ENCODE measurements at places on chromosomes 12 and 14. TPM values are rescaled to one million over a fixed set of nuclear protein-coding genes. Genes with fewer than 3 reads are reported as not detected.

OR4Q3 gene
- not detected for polyA plus RNA-seq

GRCh38 chr12:105978686-105979085 is 160.1 kb downstream of the NUAK1 start:
- no peak for DNase-seq
- H3K27ac ChIP-seq, result no peak overlapping the region
- H3K27me3 ChIP-seq, result no peaks in the 10 kb centered on the region
- H3K4me1 ChIP-seq, result no peaks in the 10 kb centered on the region

GRCh38 chr12:51809193-51809592 is 39.3 kb downstream of the FIGNL2 start:
- H3K4me3 ChIP-seq, result no peak overlapping the region
- H3K27ac ChIP-seq, result no peak overlapping the region
- H3K4me1 ChIP-seq, result no peaks in the 10 kb centered on the region
- no peak for DNase-seq

- H3K4me1 ChIP-seq, result no peaks in the 10 kb centered on the region
- DNase-seq, result peak; percentile 95
- no peaks in the 10 kb centered on the region for H3K27me3 ChIP-seq
- H3K4me3 ChIP-seq, result peak within 1 kb of the TSS; percentile 81
- H3K36me3 ChIP-seq, result peaks cover 21% of the 10 kb centered on the region
- peak within 1 kb of the TSS; percentile 95 for H3K27ac ChIP-seq
These were observed at the start of gene ANAPC7 for GRCh38 chr12:110403146-110403975. Gene ANAPC7 (minus strand): TSS chr12:110403708. CDS start chr12:110403627, 81 bp downstream.

- DNase-seq, result no peak
- H3K36me3 ChIP-seq, result peaks cover 2% of the 10 kb centered on the region
- peak overlapping the region; percentile 99 for H3K27ac ChIP-seq
- H3K27me3 ChIP-seq, result no peaks in the 10 kb centered on the region
- no peak overlapping the region for H3K4me3 ChIP-seq
These were observed 103.4 kb downstream of the LGMN start for GRCh38 chr14:92644970-92645515.

DNA sequence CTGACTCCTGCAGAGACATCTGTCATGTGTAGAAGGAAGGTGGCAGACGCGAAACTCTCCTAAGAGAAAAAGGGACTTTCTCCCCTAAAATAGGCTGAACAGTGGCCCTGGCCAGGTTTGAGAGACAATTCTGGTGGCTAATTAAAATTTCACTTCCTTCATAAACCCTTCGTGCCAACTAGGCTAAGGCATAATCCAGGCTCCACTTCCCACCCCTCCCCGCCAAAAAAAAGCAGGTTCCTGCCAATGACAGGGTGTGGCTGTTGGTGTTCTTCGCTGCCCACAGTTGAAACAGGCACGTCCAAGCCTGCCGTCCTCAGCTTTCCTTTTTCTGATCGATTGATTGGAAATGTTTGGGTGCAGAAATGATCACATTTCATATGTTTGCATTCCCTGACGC is 144.6 kb downstream of the GCH1 start:
- DNase-seq, result no peak
- H3K27ac ChIP-seq, result no peak overlapping the region
- no peak overlapping the region for H3K4me3 ChIP-seq

ACRBP gene
- polyA plus RNA-seq, result 0.88 TPM

DNA sequence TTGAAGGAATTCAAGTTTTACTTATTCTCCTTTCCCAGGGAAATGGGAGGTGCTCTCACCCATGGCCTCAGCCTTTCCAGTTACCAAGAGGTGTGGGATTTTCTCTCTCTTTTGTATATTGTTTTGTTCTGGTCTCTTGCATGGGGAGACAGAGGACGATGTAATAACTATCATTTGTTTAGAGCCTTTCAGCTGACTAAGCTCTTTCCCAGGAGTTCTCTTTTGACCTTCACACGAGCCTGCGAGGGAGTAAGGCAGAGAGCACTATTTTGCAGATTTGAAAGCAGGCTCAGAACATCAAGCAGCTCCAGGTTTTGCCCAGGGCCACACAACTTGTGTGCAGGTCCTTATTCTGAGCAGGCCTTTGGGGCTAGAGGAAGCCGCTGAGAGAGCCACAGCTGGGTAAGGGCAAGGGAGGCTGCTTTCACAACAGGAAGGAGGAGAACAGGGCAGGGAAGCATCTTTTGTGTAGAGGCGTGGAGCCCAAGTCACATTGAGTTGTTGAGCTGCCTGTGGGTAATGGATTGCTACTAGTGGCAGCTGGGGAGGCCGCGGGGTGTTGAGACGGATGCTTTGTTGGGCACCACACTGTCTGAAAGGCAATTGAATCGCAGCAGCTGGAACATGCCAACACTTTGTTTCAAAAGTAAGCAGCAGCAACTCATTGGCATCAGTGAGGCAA is 116.2 kb downstream of the PRMT8 start:
- no peaks in the 10 kb centered on the region for H3K4me1 ChIP-seq
- H3K4me3 ChIP-seq, result no peak overlapping the region
- no peak overlapping the region for H3K27ac ChIP-seq
- no peak for DNase-seq
- no peaks in the 10 kb centered on the region for H3K36me3 ChIP-seq

DNA sequence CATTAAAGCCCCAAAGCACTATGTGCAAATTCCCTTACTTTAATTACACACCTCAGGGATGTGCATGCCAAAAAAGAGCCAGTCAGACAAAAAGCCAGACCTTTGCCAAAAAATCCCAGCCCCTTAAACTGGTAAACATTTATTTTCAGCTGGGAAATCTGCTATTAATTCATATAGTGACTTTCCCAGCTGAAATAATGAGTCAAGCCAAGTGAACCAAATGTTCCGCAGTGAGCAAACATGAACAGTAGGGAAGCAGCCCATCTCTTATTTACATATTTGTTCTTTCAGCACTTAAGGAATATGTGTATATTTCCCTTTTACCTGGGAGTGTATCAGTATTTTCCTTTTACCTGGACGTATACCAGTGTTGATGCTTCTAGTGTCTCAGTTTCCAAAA is 44.0 kb upstream of the OTX2 start:
- no peak overlapping the region for H3K4me3 ChIP-seq
- no peak overlapping the region for H3K27ac ChIP-seq
- no peaks in the 10 kb centered on the region for H3K27me3 ChIP-seq

All from SK-N-SH (cell line).